Caco-2 (cell line): ENCODE measurements at places on chromosomes 2 and 18.

GRCh38 chr2:101777337-101777736 is 79.8 kb downstream of the MAP4K4 start:
- no peak for DNase-seq

DNA sequence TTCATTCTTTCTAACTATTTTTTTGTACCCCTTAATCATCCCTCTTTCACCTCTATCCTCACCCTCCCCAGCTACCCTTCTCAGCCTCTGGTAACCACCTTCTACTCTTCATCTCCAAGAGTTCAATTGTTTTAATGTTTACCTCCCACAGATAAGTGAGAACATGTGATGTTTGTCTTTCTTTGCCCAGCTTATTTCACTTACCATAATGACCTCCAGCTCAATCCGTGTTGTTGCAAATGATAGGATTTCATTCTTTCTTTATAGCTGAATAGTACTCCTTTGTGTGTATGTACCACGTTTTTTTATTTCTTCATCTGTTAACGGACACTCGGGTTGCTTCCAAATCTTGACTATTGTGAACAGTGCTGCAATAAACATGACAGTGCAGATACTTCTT is 22.1 kb upstream of the TMEM37 start:
- DNase-seq: no peak

GRCh38 chr2:128504246-128505149 is 185.8 kb upstream of the HS6ST1 start:
- peak; percentile 12 for DNase-seq

- no peak for DNase-seq
Observed at GRCh38 chr2:160434254-160434948, 59.2 kb downstream of the RBMS1 start.

DNA sequence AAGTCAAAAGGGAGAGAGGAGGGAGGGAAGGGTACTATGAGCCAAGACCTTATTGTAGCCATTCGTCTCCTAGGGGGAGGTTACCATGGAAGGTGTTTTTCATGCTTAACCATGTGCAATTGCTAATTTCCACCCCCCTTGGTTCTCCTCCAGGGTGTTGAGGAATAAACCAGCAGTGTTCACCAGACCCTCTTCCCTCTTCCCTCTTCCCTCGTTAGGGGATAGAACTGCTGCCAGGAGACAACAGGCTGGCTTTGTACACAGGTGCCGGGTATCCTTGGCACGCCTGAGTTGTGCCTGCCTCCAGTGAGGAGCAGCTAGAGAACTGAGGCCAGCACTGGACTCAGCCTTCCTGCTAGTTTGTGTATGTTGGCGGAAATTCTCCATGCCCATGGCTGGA is 41.1 kb upstream of the ARL5A start:
- DNase-seq: no peak

GRCh38 chr18:31197676-31198075 is 35.0 kb upstream of the DSC1 start:
- no peak for DNase-seq

GRCh38 chr2:173347305-173348168 is 7.1 kb upstream of the CDCA7 start:
- no peak for DNase-seq

GRCh38 chr18:28041366-28041765 is 135.6 kb downstream of the CDH2 start:
- DNase-seq: no peak

GRCh38 chr2:131094463-131095281 is 1.4 kb upstream of the FAM168B start:
- no peak for DNase-seq

DNA sequence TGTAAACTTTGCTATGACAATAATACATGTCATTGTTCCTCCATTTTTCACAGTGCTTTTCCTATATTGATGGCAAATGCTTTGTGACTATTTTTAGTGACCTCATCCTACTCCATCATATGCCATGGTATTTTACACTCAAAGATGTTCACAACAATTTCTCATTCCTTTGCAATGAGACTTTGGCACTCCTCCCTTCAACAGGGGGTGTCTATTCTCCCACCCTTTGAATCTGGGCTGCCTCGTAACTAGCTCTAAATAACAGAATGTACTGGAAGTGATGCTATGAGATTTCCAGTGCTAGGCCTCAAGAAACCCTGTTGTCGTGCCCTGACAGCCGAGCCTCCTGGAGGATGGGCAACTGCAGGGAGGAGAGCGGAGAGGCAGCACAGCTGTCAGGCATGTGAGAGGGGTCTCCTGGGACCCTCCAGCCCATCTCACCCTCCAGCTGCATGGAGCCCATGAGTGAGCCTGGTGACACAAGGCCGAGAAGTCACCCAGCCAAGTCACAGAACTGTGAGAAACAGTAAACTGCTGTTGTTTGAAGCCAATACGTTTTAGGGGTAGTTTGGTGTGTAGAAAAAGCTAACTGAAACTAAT is 103.1 kb upstream of the APCDD1 start:
- DNase-seq: no peak

DNA sequence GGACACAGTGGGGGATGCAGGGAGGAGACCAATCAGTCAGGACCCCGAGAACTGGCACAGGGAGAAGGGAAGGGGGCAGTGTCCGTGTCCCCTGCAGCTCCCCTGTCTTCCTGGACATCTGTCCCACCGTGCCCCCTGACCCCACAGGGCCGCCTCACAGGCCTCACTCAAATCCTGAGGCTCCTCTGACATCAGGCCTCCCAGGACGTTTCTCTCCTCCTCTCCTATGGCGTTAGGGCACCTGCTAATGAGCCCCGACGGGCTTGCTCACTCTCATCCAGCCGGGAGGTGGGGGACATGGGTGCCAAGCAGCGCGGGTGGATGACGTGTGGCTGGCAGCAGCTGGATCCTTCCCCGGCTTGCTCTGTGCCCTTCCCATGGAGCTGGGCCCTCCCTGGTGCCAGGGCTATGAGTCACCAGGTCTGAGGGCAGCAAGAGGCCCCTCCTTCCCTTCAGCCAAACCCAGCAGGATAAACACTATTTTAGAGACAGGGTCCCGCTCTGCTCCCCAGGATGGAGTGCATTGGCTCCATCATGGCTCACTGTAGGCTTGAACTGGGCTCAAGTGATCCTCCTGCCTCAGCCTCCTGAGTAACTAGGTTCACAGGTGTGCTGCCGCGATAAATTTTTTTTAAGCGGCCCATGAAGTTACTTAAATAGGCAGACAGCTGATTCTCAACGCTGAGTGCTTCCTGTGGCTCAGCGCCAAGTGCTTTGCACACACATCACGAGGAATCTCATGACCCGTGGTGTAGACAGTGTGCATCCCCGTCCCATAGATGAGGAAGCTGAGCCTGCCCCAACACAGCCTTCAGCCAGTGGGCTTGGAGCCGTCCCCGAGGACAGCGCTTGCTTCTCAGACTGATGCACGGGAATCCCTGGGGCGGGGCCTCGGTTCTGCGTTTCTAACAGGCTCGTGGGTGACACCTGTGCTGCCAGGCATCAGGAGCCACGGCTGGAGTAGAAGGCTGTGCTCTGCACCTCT is 64.5 kb upstream of the HDAC4 start:
- DNase-seq: no peak

- DNase-seq: no peak
Observed at GRCh38 chr2:178521304-178522150, 41.3 kb downstream of the PLEKHA3 start.

DNA sequence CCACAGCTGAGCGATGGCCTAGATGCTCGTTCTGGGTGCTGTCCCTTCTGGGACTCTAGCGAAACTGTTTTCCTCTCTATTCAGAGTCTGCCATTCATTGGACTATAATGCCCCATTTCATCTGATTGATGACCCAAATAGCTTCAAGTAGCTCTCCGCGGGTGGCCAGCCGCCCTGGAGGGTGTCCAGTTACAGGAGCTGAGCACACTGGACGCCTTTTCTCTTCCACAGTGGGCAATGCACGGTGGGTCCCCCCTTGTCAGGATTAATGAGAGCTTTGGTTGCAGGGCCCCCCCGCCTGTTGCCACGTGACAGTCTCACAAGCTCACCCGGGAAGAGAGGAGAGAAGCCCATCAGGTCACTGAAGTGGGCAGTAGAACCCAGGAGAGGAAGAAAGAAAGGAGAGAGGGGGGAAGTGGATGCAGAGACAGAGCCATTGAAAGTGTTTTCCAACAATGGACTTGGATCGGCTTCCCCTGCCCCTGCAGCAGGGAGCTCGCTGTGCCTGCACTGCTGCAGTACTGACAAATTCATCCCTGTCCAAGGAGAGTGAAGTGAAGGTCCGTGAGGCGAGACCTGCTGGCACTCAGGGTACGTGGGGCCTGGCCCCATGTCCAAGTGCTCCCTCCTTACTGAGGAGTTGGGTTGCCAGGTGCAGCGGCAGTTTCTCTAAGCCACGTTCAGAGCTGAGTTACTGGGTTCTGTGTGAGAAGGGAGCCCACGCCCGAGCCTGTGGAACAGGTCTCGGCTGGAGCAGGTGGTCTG is 44.8 kb downstream of the DIPK1C start:
- DNase-seq: no peak

DNA sequence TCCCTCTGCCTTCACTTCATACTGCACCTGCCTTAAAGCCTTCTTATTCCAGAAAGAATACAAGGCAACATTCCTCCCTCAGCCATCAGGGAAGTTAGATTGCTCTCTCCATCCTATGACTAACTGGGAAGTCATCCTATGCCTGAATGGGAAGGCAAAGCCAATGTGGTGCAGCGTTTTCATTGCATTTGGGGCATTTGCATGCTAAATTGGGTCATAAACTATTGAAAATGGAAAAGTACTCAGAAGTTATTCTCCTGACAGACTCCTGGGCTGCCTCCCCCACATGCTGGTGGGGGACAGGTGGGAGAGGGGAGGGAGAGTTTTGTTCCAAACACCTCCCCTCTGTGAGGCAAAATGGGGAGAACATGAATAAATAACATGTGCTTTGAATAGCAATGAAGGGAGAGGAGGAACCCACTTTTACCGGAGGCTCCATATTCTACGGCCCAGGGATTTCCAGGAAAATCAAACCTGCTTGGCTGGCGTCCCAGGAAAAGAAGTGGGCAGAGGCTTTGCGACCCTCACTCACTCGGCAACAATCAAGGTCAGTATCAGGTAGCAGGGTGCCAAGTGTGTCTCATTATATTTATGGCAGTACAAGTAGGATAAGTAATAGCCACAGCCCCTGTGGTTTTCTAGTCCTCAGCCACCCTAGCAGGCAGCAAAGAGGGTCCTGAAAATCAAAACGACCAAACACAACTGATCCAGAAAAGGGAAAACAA is 84.1 kb downstream of the BOD1L2 start:
- no peak for DNase-seq

DNA sequence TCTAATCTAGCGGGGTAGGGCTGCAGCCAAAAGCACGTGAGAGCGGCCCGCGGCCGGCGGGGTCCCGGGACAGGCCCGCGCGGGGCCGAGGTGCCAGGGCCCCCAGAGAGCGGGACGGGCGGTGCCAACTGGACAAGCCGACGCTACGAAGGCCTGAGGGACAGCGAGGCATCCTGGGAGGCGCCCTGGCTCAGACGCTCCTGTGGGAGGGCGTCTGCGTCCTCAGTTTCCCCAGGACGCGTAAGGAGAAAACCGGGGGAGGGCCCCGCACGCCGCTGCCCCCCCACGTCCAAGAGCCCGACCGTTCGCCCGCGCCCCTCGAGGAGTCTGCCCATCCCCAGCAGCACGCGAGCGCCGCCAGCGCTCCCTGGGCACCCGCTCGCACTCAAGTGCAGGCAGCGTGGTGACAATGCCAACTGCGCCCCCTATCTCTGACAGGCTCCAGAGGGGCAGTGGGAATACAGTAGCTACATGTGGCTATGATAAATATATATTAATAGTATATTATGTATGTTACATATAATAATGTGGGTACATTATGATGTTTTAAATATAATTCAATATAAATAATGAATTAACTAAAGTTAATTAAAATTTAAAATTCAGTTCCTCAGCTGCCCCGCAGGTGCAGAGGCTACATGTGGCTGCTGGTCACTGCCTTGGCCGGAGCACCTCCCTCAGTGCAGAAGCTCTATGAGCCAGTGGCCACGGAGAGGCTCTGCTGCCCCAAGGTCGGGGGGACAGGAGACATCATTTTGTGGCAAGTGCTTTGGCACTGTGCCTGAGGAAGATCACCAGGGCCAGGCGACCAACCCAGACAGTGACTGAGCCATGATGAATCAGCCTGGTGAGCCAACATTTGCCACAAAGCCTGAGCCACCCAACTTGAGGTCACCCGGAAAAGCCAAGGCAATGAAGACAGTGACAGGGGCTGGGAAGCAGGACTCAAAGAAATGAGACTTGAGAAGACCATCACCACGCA is 5.5 kb upstream of the SFT2D3 start:
- no peak for DNase-seq

GRCh38 chr2:86788165-86788564 is 2.5 kb downstream of the CD8A start:
- DNase-seq: no peak

DNA sequence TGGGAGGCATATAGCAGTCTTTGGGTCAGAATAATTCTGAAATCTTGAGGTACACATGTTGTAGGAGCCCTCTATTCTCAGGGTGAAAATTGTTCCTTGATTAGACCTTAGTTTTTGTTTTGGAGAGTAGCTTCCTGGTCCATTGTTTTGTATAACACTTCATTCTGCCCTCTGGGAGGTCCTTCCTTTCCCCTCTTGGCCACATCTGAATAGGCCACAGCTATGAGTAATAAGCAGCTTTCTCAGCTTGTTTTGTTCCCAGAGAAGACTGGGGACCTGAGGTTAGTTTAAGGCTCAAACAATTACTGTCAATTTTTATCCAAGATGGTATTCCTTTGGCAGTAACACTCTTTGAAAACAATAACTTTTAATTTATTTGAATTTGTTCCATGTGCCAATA is 72.6 kb upstream of the NOL4 start:
- DNase-seq: no peak

- peak; percentile 83 for DNase-seq
Observed at GRCh38 chr2:170716851-170717598, 1.9 kb downstream of the SP5 start.

- no peak for DNase-seq
Observed at GRCh38 chr2:215712219-215712868, 276.5 kb upstream of the FN1 start.

GRCh38 chr2:169961911-169962310 is 134.7 kb downstream of the UBR3 start:
- DNase-seq: no peak

GRCh38 chr2:120759543-120760331 is 24.1 kb downstream of the GLI2 start:
- peak; percentile 10 for DNase-seq

- no peak for DNase-seq
Observed at GRCh38 chr2:239359196-239359912, 41.5 kb downstream of the HDAC4 start.

GRCh38 chr2:178317811-178318210 is 123.5 kb downstream of the OSBPL6 start:
- DNase-seq: no peak

DNA sequence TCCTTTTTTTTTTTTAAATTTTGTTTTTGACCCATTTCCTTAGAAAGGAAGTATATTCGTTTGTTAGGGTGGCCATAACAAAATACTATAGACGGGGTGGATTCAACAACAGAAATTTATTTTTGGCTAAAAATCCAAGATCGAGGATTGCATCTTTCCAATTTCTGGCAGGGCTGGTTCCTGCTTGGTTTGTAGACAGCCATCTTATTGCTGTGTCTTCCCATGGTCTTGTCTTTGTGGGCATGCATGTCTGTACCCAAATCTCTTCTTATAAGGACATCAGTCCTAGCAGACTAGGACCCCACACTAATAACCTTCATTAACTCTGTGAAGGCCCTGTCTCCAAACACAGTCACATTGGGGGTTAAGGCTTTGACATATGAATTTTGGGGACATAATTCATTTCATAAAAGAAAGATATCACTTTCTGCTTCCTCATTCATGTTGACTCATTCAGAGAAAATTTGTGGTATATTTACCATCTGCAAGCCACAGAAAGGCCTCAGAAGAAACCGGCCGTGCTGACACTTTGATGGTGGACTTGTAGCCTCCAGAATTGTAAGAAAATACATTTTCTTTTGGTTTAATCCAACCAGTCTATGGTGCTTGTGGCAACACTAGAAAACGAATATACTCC is 262.1 kb downstream of the LPIN1 start:
- no peak for DNase-seq
